ENCODE measurements at places on chromosomes 2 and 18.

GRCh38 chr18:28729321-28729720 lies 552.4 kb upstream of the CDH2 start:
- DNase-seq, result peak; percentile 82

DNA sequence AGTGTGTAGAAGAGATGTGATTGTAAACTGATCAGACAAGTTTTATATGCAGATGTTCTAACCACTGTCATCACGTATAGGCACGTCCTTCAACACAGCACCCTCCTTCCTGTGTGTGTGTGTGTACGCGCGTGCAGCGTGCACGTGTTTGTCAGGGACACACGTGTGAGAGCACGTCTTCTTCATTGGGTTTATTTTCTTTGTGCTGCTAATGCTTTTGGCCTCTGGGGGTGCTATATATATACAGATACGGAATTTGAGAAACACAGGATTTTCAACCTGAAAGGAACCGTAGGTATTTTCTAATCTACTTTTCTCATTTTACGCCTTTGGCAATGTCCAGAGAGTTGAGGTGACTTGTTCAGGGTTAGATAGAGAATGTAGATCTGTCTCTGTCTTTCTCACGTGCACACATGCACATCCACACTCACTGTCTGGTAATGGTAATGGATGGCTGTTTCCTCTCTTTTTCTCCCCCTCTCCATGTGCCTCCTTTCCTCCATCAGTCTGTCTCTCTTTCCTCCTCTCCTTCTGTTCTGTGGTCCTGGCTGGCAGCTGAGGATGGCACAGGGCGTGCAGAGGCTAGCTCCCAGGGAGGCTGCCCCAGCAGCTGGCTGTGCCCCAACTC lies 13.4 kb upstream of the CELF4 start:
- DNase-seq, result no peak

DNA sequence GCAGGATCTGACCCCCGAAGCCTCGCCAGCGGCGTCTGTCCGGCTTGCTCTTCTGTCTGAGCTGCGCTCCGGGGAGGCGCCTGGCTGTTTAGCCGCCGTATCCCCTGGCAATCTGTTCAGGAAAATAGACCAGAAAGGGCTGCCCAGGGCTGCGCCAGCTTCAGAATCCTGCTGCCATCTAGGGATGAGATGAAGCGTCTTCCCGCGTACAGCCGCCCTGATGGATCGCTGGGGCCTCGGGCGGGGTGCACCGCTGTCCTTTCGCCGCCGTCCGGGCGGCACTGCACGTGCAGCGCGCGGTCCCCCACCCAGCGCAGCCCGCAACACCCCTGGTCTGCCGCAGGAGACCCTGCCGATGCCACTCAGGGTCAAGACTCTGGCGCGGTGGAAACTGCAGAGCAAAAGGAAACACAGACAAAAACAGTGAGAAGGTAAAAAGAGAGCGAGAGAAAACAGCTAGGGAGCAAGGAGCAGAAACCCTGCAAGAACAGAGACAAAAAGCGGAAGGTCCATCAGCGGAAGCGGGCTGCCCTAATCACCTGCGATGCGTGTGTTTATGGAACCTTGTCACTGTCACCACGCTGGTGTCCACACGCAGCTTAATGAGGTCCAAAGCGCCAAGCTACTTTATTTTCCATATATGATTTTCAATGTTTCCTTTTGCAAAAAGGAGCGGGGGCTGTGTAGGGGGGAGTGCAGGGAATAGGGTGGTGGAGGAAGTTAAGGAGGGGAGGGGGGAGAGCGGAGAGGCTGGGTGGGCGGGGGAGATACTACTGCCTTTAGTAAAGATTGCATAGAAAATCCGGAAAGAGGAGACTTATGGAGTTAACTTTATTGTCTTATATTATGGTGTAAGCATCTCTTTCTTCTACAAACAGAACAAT lies 2113.3 kb upstream of the PIK3C3 start:
- no peak for DNase-seq

- DNase-seq, result no peak
Measured at GRCh38 chr2:169116327-169116726, 47.0 kb downstream of the DHRS9 start.

DNA sequence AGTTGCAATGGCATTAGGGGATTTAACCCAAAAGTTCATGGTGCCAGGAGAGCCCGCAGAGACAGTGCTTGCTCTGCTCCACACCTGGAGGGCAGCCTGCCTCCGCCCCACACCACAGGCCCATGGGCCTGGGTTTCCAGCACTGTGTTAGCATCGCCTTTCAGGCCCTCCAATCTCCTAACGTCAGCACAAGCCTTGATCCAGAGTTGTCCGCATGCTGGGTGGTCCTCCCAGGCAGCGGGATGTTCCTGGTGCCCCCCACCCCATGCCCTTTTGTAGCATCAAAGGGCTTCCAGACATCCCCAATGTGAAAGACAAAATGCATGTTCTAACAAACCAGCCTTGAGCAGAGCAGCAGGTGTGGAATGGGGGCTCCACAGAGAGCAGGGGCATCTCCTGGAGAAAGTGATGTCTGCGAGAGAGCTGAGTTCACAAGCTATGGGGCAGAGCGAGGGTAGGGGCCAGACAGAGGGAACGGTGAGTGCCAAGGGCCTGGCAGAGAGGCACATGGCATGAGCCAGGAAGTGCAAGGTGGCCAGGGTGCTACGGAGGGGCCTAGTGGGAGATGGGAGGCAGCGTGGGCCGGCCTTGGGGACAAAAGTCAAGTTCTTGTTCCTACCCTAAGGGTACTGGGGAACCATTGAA lies 119.2 kb downstream of the CYP26B1 start:
- no peak for DNase-seq

DNA sequence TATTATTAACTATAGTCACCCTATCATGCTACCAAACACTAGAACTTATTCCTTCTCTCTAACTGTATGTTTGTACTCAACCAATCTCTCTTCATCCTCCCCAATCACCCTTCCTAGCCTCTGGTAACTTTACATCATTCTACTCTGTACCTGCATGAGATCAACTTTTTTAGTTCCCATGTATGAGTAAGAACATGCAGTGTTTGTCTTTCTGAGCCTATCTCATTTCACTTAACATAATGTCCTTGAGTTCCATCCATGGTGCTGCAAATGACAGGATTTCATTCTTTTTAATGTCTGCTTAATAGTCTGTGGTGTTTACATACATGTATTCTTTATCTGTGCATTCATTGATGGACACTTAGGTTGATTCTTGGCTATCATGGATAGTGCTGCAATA lies 108.9 kb upstream of the RFX8 start:
- DNase-seq, result no peak

DNA sequence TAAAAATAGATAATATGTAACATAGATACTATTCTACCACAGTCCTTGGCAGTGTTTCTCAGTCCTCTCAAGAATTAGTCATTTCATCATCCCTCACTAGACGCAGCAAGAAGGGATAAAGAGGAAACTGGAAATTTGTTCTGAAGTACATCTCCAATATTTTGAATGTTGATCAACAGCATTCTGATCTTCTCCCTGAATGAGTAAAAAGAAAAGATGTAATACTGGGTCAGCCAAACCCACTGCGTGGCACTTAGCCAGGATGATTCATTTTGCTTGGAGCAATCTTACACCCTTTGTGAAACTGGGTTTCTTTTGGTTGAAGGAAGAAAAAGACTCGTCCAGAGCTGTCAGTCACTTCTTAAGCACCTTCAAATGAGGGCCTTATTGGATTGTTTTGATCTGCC lies 54.1 kb downstream of the TAF1B start:
- DNase-seq, result peak; percentile 89

DNA sequence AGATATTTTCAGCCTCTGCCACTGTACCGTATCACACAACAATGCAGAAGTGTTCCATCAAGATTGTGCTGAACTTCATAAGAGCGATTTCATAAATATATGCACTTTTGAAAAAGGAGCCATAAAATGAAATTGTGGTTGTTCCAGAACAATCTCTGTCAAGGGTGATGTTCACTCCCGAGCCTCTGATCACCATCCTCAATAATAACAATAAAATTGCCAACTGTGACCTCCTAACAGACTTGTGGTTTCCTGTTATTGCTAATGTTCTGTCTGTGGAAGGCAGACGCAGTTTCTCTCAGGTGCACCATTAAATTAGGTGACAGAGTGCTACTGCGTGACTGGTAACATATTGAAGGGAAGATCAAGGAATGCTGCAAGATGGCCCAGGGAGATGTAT lies 383.7 kb downstream of the SOCS6 start:
- no peak for DNase-seq

- DNase-seq, result no peak
Measured at GRCh38 chr2:191038241-191038725, 24.3 kb upstream of the STAT1 start.

DNA sequence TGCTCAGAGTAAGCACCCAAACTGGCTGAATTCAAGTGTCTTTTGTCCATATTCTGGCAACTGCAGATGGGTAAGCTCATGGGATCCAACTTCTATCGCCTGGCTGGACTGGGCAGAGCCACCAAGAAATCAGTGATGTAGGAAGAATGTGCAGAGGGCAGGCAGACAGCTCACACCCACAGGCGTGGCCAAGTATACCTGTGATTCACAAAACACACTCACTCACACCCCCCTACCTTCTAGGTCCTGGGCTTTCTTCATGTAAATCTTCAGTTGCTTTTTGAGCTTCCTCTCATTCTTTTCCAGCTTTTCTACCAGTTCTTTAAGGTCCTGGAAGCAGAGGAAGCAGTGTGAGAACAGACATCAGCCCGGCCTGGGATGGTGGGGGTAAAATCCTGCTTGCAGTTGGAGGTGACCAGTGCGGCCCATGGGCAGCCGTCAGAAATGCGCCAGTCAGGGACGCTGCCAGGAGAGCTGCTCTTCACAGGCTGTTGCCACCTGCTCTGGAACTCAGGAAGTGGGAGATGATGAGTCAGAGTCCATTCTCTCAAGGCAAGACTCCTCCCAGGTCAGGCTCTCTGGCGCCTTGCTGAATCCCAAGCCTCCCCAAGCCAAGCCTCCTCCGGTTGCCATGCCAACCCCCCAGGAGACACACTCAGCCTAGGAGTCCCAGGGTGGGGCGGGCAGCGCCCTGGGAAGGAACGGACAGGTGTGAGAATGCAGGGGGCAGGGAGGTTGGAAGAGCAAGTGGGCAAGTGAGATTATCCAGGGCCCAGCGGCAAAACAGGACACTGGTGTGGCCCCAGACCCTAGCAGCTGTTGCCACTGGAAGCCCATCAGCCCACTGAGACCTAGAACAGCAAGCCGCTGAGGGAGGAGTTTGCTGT lies 36.2 kb upstream of the ACAA2 start:
- peak; percentile 91 for DNase-seq

DNA sequence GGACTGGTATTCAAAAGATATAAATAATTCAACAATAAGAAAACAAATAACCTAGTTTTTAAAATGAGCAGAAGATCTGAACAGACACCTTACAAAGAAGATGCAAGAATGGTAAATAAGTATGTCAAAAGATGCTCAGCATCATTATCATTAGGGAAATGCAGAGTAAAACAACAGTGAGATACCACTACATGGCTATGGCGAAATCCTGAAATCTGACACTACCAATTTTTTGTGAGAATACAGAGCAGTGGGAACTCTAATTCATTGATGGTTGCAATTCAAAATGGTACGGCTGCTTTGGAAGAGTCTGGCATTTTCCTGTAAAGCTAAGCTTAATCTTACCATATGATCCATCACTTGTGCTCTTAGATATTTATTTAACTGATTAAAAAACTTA lies 151.8 kb downstream of the UBR3 start:
- no peak for DNase-seq

- DNase-seq, result no peak
Measured at GRCh38 chr2:9422321-9423099, 818 bp downstream of the ITGB1BP1 start.

- no peak for DNase-seq
Measured at GRCh38 chr2:86789687-86790133, 1.0 kb downstream of the CD8A start.

GRCh38 chr2:10234409-10235094 lies 68.2 kb upstream of the HPCAL1 start:
- no peak for DNase-seq

GRCh38 chr2:51158251-51158650 lies 126.3 kb upstream of the NRXN1 start:
- no peak for DNase-seq

DNA sequence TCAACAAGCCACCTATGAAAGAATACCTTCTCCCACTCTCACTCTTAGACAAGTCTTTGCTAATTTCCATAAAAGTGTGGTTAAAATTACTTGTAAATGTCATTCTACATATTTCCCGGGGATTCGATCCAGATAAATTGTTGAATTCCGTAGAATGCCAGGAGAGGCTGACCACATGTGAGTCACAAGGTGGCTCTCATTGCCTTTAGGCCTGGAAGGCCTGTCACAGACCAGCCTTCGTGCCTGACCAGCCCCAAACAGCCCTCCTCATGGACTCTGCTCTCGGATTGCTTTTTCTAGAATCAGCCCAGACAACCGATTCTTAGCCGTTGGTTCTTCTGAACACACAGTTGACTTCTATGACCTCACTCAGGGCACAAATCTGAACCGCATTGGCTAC lies 86.0 kb downstream of the RTN4 start:
- no peak for DNase-seq

GRCh38 chr18:48476550-48476917 lies 62.3 kb upstream of the CTIF start:
- no peak for DNase-seq

DNA sequence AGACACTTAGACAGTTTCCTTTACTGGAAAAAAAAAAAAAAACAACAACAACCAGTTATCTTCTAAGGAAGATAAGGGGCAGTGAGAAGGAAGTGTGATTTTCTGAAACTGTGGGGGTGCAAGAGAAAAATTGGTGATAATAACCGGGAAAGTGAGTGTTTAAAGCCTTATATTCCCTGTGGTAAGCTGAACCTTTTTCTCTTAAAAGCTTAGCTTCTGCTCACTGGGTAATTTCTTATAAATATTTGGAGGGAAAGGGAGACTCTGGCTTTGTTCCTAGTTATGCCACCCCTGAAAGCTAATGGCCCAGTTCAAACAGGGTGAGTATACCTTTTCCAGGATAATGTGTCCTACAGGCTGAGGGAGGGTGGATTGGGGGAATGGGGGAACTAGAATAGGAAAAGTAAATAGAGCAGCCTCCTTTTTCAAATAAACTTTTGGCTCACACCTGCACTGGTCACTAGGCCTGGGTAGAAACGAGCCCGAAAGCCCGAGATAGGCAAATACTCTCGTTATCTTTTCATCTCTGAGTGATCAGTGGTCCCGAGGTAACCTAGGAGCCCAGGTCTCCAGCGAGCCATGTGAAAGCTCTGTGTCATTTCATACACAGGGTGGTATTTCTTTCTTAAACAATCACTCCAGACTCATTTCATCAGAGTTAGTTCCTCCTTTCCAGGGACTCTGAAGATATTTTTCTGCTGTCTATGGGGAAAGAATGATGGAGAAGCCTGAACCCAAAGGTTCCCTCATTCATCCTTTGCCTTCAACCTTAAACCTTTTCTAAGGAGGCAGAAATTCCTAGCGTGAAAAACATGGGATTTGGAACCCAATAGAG lies 15.5 kb upstream of the SRBD1 start:
- DNase-seq, result no peak
